ENCODE measurements at places on chromosomes 3 and 15.

DNA sequence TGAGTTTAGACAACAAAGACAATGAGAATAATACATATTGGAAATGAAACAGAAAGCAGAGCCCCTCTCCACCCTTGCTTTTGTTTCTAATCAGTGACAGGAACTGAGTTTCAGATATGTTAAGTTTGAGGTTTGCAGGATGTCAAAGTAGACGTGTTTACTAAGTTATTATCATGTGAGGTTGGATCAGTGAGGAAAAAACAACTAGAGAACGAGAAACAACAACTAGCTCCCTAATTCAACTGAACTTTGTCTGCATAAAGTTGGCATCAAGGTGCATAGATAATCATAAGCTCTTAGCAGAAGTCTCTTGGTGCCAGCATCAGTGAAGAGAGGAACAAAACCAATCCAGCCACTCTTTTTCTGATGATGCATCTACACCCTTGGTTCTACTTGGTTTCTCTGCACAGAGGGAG is 491.1 kb upstream of the NR2F2 start:
- DNase-seq = no peak

GRCh38 chr3:20810555-20810954 is 624.5 kb upstream of the SGO1 start:
- no peak for DNase-seq

DNA sequence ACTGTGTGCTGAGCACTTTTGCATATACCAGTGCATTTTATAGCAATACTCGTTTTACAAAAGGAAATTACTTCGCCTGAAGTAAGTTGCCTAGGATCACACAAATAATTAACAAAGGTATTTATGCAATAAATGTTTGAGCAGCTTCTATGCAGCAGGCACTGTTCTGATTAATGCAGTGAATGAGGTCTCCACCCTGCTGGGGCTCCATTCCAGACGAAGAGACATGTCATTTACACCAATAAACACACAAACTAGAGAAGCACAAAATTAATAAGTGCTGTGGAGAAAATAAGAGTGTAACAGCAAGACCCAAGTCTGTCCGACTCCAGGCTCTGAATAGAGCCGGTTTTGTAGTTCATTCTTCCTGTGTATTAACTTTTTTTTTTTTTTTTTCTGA is 17.5 kb downstream of the NOX5 start:
- DNase-seq = no peak

DNA sequence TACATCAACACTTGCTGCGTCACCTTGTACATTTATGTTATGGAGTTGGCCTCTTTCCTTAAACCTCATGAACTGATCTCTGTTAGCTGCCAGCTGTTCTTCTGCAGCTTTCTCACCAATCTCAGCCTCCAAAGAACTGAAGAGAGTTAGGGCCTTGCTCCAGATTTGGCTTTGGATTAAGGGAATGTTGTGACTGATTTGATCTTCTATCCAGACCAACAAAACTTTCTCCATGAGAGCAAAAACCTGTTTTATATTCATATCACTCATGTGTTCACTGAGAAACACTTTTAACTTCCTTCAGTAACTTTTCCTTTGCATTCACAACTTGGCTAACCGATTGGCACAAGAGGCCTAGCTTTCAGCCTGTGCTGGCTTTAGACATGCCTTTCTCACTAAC is 1156.0 kb upstream of the CADM2 start:
- no peak for DNase-seq

DNA sequence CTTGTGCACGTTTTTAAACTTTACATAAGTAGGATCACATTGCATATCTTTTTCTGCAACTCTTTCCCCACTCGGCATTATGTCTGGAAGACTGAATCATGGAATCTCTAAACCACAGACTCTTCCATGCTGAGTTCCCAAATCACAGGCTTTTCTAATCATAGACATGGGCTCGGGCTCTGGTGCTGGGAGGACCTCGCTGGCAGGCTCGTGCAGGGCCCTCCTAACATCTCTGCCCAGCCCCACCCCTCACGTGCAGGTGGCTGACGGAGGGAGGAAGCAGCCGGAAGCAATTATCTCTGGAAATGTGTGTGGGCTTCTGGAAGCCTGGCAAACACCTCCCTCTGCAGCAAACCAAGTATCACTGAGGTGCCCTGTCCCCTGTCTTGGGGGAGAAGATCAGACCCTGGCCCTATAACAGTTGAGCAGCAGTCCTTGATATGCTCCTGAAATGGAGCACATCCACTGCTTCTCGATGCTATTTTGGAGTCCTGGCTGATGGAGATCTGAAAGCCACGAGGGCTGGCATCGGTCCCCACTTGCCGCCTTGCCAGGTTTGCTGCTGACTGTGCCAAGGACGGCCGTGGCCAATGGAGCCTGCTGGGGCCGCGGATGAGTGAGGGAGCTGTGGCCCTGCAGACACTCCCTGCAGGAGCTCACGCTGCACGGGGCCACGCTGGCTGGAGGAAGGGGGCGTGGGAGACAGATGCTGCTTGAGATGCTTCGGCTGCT is 4.4 kb upstream of the IQSEC1 start:
- no peak for DNase-seq
